ENCODE measurements at places on chromosomes 2 and 18.
A peak's percentile ranks its signal among the peaks of the same experiment; 100 is the strongest.

DNA sequence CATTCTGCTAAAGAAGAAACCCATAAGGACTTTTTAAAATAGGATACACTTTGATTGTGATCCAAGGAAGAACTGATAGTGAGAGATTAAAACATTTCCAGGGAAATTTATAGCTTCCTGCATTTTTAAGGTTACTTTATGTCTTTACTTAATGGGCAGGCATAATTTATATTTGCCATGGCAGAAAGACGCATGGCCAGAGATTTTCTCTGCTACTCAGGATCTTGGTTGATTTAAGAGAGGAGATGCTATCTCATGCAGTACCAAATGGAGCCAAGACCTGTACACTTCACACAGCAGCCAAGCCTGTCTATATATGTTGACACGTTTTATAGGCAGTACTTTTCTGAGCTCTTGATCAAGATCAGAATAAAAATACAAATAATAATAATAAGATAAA lies 60.9 kb upstream of the NT5C1B start:
- no peak for DNase-seq

DNA sequence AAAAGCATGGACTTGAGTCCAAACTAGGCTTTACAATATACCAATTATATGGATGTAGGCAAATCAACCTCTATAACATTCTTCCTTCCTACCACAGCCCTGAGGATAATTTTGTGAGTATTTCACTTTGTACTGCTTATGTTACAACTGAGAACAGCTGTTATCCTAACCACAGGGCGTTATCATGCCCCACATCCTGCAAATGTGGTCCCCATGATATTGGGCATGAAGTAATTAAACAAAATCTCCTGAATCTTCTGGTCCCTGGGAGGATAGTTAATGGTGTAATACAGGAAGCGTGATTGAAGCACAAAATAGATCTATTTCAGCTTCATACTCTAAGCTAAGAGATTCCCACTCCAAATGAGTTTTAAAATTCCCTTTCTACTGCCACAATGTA lies 223.6 kb downstream of the CDH20 start:
- no peak for DNase-seq

- no peak for DNase-seq
Measured at GRCh38 chr2:45439788-45440773, 171.0 kb downstream of the SRBD1 start.

DNA sequence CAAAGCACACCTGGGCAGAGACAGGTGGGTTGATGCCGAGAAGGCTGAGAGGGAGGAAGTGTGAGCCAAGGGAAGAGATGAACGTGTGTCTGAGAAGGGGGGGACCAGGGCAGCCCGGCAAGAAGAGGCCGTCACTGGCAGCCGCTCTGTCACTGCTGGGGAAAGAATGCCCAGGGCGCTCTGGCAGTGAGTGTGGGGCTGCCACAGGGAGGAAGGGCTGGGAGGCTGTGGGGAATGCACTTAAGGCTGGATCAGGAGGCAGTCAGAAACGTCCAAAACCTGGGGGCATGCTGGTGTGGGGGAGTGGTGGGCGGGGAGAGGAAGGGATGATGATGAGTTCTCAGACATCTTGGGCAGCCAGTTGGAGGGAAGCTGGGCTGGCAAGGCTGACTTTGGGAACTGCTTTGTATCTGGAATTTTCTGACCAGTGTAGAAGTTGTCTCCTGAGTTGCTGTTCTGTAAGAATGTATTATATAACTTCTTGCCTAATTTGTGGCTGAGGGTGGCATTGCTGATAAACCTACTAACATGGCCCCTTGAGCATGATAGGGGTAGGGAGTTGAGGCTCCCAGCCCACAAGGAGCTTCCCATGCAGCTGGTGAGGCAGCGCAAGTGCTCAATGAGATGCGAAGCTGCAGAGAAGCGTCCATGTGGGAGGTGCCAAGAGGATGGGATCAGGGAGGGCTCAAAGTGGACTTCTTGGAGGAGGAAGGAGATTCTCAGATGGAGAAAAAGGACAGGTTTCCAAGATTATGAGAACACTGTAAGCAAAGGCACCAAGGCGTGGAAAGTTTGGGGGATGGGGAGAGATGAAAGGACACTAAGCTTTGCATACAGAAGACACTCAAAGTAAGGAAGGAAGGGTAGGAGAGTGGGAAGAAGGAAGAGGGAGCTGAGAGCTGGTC lies 185.1 kb upstream of the HAAO start:
- DNase-seq, result no peak

DNA sequence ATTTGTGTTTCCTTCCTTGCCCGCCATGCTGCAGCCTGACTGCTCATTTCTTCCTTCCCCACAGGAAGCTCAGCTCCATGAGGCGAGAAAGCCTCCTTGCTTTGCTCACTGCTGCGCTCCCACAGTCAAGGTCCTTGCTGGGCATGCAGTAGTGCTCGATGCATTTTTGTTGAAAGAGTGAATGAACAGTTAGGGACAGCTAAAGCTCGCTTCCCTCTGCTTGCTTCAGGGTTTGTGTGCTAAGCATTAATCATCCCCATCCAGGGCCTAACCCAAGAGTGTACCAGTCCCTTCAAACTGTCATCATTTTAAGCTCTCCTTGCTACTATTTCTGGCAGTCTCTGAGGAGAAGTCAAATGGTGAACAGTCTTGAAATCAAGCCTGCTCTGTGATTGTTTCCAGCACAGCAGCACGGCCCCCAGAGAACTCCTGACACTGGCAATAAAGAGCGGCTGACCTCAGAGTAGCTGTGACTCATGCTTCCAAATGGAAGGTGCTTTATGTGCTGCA lies 171.7 kb upstream of the SOX11 start:
- no peak for DNase-seq

- no peak for DNase-seq
Measured at GRCh38 chr2:168198476-168199207, 48.8 kb downstream of the STK39 start.

GRCh38 chr2:180322781-180323180 lies 315.7 kb upstream of the CWC22 start:
- no peak for DNase-seq

GRCh38 chr18:47346016-47346415 lies 94.6 kb upstream of the SKOR2 start:
- no peak for DNase-seq

GRCh38 chr18:28153485-28154065 lies 23.4 kb downstream of the CDH2 start:
- no peak for DNase-seq

GRCh38 chr18:3411854-3412268 lies 38.1 kb upstream of the TGIF1 start:
- peak; percentile 36 for DNase-seq

- no peak for DNase-seq
Measured at GRCh38 chr2:144471305-144472045, 48.4 kb downstream of the ZEB2 start.

GRCh38 chr2:183232161-183232865 lies 108.1 kb downstream of the NUP35 start:
- DNase-seq, result no peak

DNA sequence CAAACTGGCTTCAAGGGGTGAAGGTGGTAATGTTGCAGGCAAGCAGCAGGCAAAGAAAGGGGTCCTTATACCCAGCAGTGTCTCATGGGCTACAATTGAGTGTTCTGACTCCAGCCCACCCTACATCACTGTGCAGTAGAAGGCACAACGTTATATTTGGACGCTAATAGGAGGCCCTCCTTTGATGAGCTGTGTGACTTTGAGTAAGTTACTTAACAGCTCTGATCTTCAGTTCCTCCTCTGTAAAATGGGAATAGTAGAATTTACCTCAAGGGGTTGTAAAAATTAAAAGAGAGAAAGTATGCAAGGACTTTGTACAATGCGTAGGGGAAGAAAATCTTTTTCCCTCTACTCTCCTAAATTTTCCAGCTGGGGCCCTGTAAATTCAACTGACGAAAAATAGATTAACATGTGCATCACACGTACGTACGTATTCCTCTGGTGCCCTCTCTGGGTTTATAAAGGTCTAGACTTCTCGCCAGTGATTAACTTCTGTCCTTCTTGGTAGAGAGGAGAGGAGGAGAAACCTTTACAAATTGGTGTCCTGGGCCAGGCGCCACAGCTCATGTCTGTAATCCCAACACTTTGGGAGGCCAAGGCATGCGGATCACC lies 57.6 kb upstream of the REL start:
- DNase-seq, result no peak

DNA sequence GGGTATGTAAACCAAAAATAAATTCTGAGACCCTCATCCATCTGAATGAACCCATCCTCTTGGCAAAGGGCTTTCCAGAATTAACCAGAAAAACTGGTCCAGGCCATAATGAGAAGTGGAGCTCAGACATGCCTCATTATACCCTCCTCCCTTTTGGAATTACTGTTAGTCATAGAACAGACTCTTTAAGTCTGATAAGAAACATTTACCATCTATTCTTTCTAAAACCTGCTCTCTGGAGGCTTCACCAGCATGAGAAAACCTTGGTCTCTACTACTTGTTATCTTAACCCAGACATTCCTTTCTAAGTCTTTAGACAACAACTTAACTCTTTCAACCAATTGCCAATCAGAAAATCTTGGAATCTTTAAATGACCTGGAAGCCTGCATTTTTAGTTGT lies 82.8 kb downstream of the QPCT start:
- no peak for DNase-seq

DNA sequence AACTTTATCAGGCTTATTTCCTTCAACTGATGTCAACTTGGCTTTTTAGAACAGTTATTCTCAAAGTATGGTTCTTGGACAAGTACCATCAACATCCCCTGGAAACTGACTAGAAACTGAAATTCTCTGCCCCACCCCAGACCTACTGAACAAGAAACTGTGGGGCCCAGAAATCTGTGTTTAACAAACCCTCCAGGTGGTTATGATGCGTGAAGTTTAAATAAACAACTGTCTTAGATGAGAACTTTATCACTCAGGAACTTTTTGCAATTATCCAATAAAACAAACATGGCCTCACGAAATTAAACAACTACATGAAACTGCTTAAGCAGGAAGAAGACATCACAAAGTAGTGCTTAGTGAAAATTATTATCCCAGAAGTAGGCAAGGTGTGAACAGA lies 4.4 kb downstream of the HIBCH start:
- no peak for DNase-seq

- DNase-seq, result no peak
Measured at GRCh38 chr2:203492965-203493364, 42.1 kb downstream of the RAPH1 start.

DNA sequence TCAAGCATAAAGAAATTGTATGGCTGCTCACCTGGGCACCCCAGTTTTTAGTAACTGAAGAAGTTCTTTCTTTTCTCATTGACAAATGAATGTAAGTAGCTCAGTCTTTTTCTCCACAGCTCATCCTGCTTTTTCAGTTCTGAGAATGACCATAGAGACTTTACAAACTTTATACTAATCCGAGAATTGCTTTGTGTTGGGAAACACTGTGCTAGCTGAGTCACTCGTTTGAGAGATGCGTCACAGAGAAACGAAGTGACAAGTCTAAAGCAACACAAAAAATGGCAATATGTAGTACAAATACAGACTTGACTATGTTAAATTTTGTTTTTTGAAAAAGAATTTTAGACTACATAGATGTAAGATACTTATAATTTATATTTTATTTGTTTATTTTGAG lies 9.0 kb downstream of the LRRTM4 start:
- DNase-seq, result no peak

DNA sequence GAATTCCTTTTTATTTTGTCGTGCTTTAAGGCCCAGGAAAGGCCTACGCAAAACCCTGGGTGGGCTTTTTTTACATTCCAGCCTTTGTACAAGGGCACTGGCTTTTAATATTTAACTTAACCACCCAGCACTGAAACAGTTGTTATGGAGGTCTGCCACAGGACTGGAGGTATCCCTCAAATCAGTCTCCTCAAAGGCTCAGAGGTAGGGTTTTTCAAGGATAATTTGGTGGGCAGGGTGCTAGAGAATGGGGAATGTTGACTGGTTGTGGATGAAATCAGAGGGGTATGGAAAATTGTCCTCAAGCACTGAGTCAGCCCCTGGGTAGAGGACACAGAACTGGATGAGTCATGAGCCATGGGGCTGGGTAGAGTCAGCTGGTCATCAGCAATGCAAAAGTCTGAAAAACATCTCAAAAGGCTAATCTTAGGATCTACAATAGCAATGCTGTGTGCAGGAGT lies 443.1 kb downstream of the THSD7B start:
- no peak for DNase-seq

GRCh38 chr2:189291460-189291859 lies 111.9 kb upstream of the COL5A2 start:
- DNase-seq, result no peak

- no peak for DNase-seq
Measured at GRCh38 chr2:112150447-112150846, 12.3 kb downstream of the FBLN7 start.

DNA sequence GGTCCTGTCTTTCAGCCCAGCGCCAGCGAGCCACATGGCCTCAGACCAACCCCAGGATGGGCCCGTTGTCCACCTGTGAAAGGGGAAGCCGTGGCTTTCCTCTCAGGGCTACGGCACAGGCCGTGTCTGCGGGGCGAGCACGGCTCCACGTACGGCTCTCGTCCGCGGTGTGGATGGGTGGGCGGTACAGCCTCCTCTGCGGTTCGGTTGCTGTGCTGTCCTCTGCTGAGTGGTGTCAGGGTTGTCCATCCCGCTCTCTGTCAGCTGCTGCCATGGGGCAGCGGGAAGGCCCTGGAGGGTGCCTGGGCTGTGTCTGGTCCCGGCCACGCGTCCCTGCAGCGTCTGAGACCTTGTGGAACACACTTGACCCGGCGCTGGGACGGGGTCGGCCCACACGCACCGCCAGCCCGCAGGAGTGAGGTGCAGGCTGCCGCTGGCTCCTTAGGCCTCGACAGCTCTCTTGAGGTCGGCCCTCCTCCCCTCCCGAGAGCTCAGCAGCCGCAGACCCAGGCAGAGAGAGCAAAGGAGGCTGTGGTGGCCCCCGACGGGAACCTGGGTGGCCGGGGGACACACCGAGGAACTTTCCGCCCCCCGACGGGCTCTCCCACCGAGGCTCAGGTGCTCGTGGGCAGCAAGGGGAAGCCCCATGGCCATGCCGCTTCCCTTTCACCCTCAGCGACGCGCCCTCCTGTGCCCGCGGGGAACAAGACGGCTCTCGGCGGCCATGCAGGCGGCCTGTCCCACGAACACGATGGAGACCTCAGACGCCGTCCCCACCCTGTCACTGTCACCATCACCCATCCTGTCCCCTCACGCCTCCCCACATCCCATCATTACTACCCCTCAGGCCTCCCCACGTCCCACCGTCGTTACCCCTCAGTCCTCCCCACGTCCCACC lies 128.7 kb downstream of the NFATC1 start:
- DNase-seq, result peak; percentile 78

DNA sequence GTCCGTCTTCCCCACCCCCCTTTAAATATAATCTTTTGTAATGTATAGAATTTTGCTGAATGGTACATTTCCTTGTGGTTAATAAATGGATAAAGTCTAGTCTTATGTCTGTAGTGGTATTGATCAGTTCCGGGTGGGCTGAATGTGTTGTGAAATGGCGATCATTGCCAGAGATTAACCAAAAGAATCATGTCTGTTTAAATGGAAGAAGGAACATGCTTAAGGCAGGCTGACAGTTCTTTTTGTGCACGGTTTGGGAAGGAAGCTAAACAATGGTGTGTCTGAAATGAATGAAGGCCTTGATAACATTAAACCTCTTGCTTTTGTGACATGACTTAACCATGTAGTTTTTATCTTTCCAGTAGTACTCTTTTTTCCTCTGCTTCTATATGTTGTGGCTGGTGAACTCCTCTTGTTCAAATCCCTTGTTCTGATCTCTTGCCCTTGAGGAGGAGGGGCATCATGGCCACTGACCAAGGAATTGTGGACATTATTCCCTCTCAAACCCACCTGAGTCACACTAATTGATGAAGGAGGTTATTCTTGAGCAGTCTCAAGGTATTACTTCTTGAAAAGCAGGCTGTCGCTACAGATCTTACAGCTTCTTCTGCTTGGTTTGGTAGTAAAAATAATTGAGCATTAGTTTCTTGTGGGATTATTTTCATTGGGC lies 1.7 kb downstream of the ACVR2A start:
- DNase-seq, result no peak

Data from activated naive CD8-positive, alpha-beta T cell treated with anti-CD3 and anti-CD28 coated beads for 36 hours (primary cell).